Motor neuron (in vitro differentiated cells): ENCODE measurements at places on chromosomes 11 and 22.
A peak's percentile ranks its signal among the peaks of the same experiment; 100 is the strongest.

GRCh38 chr11:69468221-69468620, 13.2 kb upstream of the LINC01488 start:
- no peak for ATAC-seq

DNA sequence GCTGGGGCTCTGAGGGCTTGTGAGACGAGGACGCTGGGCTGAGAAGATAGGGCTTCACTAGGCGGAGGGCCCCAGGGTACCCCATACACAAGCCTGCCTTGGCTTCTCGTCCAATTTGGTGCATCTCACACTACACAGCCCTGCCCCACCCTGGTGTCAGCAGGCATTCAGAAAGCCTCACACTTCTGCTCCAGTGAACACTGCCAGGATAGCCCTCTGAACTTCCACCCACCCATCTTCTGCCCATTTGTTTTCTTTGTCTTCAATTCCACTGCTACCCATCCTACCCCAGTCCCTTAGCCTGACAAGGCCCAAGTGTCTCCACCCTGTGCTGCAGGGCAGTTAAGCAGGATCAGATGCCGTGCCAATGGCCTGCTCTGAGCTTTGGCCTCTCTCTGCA, 1.9 kb upstream of the BUD13 start:
- no peak for ATAC-seq

DNA sequence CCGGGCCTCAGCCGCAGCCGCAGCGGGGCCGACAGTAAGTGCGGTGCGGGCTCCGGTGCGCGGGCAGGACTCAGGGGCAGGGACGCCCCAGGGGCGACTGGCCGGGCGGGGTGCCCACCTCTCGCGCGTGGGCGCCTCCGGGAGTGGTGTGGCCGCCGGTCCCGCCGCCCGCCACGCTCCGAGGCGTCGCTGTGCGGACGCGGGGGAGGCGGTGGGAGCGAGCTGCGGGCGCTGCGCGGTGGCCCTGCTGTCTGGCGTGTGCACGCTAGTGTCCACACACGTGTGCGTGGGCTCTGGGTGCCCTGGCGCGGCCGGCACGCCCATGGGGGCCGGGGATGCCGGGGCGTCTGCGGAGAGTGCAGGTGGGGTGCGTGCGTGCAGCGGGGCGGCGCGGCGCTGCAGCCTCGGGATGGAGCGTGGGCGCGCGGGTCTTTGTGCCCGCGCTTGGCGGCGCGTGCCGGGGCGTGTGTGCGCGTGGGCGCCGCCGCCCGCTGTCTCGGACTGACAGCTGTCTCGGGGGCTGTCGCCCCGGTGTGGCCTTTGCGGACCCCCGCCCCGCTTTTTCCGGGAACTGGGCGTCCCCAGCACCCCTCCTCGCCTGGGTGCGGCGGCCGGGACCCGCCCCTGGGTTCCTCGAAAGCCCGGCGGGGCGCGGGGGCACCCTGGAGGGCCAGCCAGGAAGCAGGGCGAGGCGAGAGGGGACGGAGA, 804 bp downstream of the KCNK4 start:
- peak; percentile 52 for ATAC-seq

DNA sequence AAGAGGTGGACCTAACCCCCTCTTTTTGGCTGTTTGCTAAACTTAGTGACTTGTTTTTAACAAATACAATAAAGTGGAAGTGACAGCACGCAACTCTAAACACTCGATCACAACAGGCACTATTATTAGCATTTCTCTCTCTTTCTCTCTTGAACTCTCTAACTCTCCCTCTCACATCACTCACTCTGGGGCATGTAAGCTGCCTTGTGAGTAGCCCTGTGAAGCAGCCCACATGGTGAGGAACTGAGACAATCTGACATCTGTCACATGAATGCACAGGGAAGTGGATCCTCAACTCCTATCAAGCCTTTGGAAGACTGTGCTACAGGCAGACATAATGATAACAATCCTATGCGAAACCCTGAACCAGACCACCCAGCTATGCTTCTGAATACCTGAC, 609.0 kb upstream of the CNTN5 start:
- peak; percentile 21 for ATAC-seq

- ATAC-seq, result peak; percentile 19
Observed at GRCh38 chr11:70073871-70074371, 4.2 kb upstream of the ANO1 start.

DNA sequence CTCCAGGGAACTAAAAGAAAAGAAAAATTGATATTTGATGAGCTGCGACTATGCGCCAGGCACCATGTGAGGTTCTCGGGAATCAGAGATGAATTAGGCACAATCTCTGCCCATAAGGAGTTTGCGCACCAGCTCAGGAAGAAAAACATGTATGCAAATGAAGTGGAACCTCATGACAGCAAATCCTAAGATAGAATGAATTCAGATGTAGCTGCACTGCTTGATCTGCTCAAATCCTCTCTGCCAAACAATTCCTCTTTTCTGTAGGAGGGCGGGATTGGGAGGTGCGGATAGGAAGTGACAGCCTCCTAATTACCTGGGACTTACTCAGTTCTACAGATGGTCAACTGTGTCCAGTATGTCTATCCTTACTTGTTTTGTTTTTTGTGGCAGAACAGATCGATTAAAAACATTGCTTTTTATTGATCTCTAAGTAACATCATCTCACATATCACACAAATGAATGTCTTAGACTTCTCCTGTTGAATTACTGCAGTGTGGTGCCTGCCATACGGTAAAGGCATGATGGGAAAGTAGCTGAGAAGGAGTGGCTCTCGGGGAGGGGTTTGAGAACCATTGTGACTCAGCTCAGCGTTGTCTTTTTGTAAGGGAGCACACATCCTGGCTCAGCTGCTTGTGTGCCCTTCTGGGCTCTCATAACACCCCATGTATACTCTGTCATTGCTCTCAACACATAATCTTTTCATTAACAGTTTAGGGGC, 13.9 kb downstream of the CRTAM start:
- ATAC-seq, result peak; percentile 41
